ENCODE measurements at places on chromosomes 16 and 17.
A peak's percentile ranks its signal among the peaks of the same experiment; 100 is the strongest.

DNA sequence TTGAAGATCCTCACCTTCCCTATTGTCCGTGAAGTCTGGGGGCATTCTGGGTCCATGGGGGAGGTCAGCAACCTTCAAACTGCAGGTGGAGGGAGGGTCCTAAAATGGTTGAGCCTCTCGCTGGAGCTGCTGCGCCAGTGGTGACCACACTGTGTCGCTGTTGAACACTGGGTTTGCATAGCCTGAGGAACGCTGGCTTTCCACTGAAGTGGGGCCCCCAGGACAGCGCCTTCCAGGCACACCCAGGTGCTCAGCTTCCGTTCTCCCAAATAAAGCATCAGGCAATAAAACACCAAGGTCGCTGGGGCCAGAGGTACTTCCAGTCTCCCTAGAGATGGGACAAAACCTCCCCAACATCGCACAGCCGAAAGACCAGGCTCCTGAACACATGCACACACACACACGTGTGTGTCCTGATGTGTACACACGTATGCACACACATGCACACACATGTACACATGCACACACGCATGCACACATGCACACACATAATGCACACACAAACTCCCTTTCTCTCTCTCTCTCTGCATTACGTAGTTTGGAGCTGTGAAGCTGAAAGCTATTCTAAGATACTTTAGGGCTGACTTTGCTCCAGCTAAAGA, 120.6 kb downstream of the IRF8 start:
- no peak for DNase-seq

GRCh38 chr17:53633856-53634255, 188.9 kb upstream of the KIF2B start:
- no peak for DNase-seq

DNA sequence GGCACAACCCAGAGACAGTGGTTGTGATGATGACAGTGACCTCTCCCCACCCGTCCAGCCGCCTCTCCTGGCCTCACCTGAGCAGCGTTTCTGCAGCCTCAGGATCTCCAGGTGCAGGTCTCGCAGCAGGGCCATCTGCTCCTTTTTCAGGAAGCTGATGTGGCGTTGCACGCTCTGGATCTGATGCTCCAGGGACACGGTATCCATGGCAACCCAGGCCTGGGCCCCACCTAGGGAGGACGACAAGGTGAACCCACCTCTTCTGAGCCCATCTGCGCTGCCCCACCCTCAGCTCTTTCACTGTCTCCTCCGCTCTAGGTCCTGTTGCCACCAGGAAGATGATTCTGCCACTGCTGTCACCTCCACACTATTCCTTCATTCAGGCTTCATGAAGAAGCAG, 14.5 kb downstream of the CCDC92B start:
- DNase-seq: no peak

GRCh38 chr16:49682577-49683165, 173.2 kb downstream of the ZNF423 start:
- DNase-seq: no peak

DNA sequence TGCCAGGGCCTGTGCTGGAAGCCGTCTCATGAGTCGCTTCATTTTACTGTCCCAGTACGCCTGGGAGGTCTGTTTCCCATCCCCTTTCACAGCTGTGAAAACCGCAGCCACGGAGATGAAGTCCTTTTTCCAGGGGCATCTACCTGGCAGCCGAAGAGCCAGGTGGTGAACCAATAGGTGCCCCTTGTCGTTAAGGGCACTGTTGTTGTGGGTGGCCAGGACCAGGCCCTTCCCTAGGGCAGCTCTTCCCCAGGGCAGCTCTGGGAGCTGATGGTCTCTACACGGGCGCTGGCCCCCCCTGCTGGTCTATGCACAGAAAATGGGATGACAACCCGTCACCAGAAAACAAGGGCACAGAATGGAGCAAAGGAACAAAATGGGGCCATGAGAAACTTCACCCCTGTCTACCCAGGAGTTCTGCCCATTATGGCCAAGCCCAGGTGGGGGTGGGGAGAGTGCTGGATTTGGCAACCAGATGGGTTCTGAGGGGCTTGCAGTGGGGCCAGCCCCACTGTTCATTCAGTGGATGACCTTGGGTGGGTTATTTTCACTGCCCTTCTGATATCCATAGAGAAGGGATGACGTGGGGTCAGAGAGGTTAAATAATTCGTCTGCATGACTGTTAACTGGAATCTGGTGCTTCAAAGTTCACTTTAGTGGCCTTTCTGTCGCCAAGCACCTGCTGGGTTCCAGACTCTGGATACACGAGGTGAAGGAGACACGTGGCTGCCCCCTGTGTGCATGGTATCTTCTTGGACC, 11.5 kb downstream of the RMI2 start:
- DNase-seq: peak; percentile 45

- no peak for DNase-seq
Measured at GRCh38 chr16:77645764-77646163, 76.5 kb upstream of the NUDT7 start.

- DNase-seq: no peak
Measured at GRCh38 chr17:17075125-17075781, 33.0 kb downstream of the MPRIP start.

DNA sequence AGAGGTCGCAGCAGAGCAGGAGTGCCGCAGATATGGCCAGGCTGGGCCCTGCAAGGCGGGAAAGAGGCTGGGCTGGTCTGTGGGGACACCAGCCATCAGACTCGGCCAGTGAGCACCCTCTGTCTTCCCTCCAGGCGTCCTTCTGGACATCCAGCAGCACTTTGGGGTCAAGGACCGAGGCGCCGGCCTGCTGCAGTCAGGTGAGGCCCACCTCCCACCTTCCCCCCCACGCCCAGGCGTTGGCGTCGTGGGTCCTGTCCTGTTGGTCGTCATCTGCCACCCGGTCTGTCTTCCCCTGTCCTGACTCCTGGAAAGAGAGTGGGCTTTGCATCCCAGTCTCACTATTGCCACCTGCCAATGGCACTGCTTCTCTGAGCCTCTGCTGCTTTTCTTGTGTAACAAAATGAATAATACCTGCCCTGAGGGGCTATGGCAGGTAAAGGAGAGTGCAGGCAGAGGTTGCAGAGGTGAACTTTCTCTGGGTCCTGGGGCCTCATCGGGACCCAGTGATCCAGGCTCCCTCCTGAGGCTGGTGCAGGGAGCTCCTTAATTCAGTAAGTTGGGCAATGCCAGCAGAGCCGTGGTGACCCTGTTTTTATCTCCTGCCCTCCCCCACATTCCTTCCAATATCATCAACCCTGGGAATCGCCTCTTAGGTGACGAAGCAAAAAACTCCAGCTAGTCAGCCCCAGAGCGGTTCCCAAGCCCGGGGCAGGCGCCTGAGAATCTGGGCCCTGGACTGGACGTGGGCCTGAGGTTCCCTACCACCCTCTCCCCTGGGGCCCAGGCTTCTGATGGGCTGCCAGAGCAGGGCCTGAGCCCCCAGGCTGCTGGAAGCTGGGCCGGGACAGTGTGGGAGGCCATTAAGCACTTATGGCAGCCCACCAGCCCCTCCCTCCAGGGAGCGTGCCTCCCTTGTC, 14.7 kb downstream of the SPNS2 start:
- no peak for DNase-seq

GRCh38 chr17:75897160-75898019, 639 bp upstream of the TRIM65 start:
- DNase-seq: no peak

DNA sequence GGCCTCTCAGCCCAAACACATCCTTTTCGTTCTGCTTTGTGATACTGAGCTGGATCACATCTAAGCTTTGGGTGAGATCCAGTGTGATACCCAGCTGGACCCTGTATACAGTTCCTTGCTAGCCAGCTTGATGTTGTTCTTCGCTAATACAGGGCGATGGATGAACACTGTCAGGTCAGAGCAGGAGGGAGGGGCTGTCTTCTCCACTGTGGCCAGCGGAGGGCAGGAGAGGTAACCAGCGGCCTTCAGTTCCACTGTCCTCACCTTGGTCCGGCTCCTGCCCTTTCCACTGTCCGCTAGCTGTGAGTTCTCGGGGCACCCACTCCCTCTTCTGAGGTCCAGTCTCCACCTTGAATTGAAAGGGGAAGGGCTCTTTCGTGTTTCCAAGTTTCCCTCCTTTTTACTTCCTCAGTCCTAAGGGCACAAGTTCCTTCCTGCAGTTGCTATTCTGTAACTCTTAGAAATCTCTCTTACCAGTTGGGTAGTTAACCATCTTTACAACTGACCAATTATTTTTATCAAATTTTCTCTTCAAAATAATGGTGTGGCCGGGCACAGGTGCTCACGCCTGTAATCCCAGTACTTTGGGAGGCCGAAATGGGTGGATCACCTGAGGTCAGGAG, 3.0 kb upstream of the ZNF213 start:
- DNase-seq: no peak

GRCh38 chr17:82388922-82389283, 17.3 kb downstream of the UTS2R start:
- DNase-seq: no peak

Measured in effector CD8-positive, alpha-beta T cell (primary cell).